NCI-H345 (cell line): ENCODE measurements at places on chromosomes 1 and 21.

DNA sequence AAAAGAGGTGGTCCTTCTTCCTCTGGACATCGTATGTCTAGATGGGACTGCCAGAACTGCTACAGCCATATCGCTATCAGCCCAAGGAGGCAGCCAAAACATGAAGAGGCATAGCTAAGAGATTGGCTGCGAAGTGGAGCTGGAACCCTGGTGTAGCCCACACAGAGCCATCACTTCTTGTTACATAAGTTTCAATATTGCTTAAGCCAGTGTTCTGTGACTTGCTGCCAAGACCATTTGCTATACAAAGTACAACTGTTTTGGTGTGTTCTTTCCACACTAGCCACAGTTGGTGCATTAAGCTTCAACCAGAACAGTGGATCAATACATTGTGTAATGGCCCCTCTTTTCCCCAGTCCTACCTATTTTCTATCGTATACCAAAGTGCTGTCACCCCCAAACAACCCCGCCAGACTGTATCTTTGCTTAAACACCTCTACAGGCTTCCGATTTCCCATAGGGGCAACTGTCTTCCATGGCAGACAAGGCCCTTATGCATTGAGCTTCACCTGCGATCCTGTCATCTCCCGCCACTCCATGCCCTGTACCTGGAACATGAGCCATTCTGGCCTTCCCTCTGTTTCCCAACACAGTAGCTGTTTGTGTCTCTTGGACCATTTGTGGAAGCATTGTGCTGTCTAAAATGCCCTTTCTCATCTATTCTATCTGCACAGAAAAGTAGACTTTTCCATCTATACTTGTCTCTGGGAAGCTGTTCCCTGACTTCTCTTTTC, 241.8 kb downstream of the TTLL7 start:
- no peak for DNase-seq

DNA sequence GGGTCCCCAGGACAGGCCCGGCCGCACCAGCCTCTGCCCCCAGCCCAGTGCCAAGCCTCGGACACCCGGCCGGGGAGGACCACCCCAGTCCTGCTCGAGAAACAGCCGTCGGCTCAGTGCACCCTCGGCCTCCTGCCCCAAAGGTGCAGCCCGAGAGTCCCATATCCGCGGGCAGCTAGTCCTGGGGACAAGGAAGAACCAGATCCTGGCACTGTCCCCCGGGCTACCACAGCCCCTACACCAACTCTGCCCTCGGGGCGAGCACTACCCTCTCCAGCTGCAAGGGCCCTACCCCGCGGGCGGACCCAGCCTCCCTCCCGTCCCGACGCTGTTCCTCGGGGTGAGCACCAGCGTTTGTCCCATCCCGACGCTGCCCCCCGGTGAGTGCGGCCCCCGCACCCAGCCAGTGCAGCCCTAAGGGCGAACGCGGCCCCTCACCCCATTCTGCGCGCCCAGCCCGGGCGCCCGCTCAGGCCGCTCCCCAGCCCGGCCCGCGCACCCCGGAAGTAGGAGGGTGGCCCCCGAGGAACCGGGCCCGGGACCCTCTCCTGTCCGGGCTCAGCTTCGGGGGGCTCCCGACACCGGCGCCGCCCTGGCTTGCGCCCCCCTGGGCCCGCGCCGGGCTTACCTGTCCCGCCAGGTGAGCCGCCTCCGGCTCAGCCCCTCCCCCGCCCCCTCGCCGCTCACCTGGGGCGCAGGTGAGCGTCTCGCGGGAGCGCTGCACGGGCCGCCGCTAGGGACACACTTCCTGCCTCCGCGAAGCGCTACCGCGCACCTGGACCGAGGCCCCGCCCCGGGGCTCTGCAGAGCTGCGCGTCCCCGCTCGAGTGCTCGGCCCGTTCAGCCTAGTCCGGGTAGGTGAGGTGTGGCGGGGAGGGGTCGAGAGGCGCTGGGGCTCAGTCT, at the start of gene KDF1:
Gene KDF1 (minus strand): TSS at position 747 of the 903 bp plus-strand sequence. CDS start 8,088 bp downstream, outside the sequence.
- DNase-seq, result peak; percentile 85

- DNase-seq, result no peak
These were observed 2.4 kb upstream of the SLC44A3 start for GRCh38 chr1:94817712-94818111.

DNA sequence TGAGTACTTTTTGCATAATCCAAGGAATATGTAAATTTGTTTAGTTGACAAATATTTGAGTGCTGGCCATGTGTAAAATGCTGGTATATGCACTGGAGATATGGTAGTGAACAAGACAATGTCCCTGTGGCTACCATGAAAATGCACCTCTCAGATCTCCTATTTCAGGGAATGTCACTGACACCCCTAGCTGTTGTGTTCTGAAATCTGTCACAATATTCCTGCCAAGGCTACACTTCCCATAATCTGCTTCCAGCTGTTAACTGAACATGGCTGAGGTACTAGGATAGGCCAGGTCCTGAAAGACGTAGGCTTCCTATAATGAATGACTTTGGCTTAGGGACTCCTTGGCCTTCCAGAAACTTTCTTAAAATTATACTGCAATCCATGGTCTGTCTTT, 197.8 kb downstream of the ZNF648 start:
- no peak for DNase-seq

DNA sequence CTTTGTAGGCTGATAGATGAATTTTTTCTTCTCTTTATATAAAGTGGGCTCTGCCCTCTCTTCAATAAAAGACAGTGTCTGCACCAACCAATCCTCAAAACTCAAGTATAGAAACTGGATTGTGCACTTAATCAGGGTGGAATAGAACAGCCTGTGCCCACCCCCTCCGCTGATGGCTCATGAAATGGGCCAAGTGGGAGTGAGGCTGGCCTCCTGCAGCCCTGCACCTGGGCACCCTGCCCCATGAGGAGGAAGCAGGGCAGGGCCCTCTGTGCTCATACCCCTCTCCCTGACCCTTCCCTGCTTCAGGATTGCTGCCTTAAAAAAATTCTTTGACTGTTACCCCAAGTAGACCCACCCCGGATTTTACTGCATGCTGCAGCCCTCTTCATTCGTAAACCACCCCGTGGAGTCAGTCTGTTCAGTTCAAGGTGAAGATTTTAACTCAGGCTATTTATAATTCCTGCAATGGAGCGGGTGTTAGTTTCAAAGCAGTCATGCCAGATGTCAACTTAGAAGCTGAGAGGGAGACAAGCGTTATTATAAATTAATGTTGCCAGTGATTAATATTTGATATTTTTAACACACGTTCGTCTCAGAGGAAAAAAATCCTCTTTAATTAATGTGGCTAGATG, 15.8 kb downstream of the PROK1 start:
- DNase-seq, result no peak

DNA sequence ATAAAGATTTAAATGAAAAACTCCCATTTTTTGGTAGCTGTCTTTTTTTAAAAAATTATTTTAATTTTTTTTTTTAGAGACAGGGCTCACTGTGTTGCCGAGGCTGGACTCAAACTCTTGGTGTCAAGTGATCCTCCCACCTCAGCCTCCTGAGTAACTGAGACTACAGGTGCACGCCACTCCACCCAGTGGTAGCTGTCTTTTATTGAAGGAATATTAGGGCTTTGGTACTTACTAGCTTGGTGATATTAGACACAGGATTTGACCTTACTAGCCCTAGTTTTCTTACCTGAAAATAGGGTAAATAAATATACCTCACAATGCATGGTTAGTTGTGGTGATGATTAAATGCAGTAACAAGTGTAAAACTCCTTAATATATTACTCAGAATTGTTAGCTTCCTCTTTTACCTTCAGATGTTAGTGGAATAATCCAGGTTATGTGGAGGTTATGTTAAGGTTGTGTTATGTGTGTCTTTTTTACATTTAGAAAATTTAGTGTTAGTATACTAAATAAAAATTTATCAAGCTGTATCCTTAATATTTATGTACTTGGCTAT, 66.8 kb downstream of the PHACTR4 start:
- DNase-seq, result no peak

DNA sequence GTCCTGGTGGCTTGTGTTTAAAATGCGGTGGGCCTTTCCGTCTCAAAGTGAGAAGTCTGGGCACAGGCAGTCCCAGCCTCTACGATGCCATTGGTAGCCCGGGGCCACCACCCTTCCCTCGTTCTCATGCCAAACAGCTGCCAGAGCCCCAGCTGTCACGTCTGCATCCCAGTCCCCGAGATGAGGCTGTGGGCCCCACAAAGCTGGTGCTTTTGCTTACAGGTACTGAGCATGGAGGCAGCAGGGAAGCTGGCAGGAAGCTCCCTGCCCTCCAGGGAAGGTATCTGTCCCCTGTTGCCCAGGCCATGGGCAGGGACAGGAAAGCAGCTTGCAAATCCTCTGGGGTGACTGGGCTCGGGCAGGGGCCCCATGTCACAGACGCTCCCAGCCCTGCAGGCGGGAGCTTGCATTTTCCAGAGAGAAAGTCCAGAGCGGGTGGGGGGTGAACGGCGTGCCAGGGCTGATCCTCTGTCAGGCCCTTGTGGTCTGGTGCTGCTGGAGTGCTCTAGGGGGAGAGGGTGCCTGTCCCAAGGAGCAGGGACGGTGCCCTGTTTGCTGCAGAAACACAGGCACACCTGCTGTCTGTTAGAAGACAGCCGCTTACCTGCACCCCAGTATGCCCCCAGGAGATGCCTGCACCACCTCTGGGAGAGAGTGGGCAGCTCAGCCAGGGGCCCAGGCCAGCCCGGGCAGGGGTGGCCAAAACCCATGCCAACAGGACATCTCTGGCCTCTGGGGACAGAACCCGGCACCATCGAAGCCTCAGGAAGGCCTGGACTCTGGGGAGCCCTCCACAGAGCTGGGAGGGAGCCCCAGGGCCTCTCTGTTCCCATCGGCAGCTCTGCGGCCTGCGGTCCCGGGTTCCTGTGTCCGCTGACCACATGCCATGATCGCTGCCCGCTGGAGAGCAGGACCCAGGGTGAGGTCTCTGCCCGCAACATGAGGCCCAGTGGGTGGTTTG, 45.9 kb downstream of the SLX9 start:
- DNase-seq, result no peak

DNA sequence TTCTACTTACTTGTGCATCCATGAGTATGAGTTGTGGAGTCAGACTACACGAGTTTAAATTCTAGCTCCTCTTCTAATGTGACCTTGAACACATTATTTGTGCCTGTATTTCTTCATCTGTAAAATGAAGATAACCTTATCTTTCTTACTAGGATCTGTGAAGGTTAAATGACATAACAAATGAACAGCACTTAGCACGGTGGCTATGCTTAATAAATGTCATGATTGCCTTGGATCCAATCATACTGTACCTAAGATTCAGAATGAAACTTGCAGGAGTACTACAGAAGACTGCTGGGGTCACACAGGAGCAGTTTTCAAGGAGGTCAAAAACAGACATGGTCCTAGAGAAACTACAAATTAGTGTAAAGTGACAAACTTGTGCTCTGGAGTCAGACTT, 22.2 kb upstream of the ALG14 start:
- no peak for DNase-seq

GRCh38 chr1:41381692-41382479, 20.7 kb downstream of the FOXO6 start:
- no peak for DNase-seq

GRCh38 chr1:47436979-47437446, 831 bp upstream of the FOXD2 start:
- peak; percentile 53 for DNase-seq

DNA sequence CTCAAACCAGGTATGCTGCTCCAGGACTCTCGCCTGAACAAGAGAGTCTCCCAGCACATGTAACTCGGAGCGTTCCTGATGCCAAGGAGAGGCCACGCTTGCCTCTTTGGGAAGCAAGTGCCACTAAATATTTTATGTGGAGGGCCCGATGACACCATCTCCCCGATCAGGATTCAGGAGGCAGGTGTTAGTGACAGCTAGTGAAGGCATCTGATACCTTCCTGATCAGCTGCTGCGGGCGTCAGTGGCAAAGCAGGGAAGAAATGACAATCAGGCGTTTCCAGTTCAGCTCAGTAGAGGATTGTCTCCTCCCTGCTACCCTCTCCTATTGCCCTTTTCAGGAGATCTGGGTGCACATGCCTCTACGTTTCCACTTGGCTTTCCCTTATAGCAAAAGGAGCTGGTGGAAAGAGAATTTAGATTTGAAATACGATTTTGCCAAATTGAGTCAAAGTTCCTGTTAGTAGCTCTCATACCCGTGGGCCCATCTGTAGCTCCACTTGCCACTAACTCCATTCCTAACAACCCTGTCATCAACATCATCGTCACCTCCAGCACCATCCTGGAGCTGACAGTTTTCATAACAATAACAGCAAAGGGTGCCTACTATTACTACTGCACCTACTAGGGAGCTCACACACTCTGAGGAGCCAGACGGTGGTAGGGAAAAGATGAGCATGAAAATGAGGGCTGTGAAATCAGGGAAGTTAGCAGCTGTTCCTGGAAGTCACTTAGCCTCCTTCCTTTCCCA, 21.6 kb downstream of the PLXNA2 start:
- DNase-seq, result no peak

GRCh38 chr1:40151457-40152079, 9.6 kb upstream of the RLF start:
- no peak for DNase-seq

- DNase-seq, result no peak
These were observed 22.5 kb upstream of the MORC3 start for GRCh38 chr21:36297406-36297937.

- DNase-seq, result no peak
These were observed 185.0 kb downstream of the CAMTA1 start for GRCh38 chr1:6970221-6970620.

GRCh38 chr1:227333423-227333822, 15.1 kb upstream of the CDC42BPA start:
- DNase-seq, result no peak

DNA sequence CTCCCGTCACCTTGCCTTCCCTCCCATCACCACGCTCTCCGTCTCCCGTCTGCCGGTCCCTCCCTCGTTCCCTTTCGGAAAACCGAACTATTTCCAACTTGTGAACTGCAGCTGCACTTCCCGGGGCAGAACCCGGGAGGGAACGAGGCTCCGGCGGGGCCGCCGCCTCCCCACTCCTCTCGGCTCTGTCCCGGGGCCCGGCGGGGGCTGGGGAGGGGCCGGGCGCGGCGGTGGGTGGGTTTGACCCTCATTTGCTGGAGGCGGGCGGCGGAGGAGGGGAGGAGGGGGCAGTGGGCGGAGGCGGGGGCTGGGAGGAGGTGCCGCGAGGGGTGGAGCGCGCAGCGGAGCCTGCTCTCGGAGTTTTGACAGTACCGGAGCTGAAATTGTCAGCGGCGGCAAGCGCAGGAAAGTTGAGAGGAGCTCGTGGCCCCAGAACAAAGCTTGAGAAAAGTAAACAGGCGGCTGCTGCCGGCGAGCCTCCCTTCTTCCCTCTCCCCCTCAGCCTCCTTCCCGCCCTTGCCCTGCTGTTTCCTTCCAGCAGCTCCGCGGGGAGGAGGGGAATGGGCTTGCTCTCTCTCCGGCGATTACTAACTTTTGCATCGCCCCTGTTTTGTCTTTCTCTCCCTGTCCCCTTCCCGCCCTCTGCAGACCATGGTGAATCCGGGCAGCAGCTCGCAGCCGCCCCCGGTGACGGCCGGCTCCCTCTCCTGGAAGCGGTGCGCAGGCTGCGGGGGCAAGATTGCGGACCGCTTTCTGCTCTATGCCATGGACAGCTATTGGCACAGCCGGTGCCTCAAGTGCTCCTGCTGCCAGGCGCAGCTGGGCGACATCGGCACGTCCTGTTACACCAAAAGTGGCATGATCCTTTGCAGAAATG, 2.9 kb downstream of the LMO4 start:
- DNase-seq, result peak; percentile 89

GRCh38 chr1:37795340-37796125, 1.9 kb downstream of the MANEAL start:
- DNase-seq, result no peak

GRCh38 chr1:180482425-180483275, 19.7 kb downstream of the ACBD6 start:
- DNase-seq, result peak; percentile 33

GRCh38 chr21:40507978-40508377, 339.0 kb downstream of the DSCAM start:
- no peak for DNase-seq

- no peak for DNase-seq
These were observed 811.3 kb upstream of the ADGRL2 start for GRCh38 chr1:80989455-80989854.

- no peak for DNase-seq
These were observed 23.6 kb downstream of the KIAA0319L start for GRCh38 chr1:35533586-35533985.
